ENCODE measurements at places on chromosomes 2 and 18.

DNA sequence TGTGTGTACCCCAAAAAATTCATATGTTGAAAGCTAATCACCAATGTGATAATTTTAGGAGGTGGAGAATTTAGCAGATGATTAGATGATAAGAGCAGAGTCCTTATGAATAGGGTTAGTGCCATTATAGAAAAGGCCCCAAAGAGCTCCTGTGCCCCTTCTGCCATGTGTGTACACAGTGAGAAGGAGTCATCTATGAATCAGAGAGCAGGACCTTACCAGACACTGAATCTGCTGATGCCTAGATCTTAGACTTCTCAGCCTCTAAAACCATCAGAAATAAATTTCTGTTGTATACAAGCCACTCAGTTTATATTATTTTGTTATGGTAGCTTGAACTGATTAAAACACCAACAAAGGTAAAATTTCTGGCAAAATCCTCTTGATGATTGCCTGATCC, 560.0 kb upstream of the CDH2 start:
- no peak for DNase-seq

- DNase-seq: peak; percentile 24
These were observed 91.8 kb downstream of the NEDD4L start for GRCh38 chr18:58135701-58136331.

GRCh38 chr2:102703748-102704147, 58.1 kb upstream of the TMEM182 start:
- DNase-seq: no peak

GRCh38 chr18:45059695-45060094, 379.0 kb downstream of the SETBP1 start:
- DNase-seq: no peak

DNA sequence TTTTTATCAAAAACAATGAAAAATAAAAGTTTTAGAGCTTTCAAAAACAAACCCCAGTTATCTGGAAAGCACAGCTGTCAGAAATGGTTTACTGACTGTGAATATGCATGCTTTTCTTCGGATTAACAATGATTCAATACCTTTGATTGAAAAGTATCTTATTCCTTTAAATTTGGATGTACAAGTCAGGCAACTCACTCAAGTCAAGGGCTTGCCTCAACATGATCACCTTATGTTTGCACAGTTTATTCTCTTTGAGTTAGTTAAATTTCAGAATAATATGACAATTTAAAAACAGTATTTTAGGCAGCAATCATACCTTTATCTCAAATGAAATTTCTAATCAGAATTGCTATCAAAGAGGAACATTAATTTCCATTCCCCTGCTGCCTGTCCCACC, 108.8 kb upstream of the FOSL2 start:
- DNase-seq: no peak

GRCh38 chr2:220767591-220768255, 804.4 kb downstream of the EPHA4 start:
- DNase-seq: no peak

- DNase-seq: no peak
These were observed 287.7 kb downstream of the PIK3C3 start for GRCh38 chr18:42242758-42243157.

DNA sequence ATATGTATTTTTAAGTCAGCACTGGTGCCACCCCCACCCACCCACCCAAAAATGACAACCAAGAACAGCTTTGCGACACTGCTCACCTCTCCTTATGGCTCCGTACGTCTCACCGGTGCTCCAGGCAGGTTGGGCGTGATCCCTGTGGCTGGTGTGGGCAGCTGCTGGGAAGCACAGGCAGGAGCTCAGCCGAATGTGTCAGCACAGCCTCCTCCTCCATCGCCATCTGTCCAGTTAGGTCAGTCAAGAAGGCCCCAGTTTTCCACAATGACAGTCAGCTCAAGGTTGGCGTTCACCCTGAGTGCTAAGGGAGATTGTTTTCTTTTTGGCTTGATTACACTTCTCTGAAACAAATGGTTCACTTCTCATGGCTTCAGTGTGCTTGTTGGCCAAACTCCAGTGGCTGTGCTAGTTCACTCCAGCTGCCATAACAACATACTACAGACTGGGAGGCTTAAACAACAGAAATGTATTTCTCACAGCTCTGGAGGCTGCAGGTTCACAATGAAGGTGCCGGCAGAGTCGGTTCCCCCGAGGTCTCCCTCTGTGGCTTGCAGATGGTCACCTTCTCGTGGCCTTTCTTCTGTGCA, 30.2 kb downstream of the AMER3 start:
- no peak for DNase-seq

GRCh38 chr2:159211447-159212396, 74.8 kb downstream of the WDSUB1 start:
- DNase-seq: no peak

GRCh38 chr2:34254272-34254878, 655.3 kb upstream of the FAM98A start:
- no peak for DNase-seq

DNA sequence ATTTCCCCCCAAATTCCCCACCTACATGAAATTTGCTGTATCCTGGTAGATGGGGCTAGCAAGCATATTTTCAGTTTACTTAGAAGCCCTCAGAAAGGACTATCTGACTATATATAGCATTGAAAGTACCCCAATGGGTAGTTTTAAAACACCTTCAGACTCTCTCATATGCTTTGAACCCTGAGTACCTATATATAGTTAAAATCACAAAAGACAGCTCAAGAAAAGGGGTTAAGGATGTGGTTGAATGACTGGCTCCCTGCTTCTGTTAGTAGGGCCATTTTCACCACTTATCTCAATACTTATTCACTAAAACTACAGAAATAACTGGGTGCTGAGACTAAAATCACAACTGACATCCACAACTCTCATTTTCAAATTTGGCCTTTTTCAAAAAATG, 18.5 kb downstream of the WDPCP start:
- DNase-seq: no peak

Data from activated CD4-positive, alpha-beta T cell treated with anti-CD3 and anti-CD28 coated beads, Interleukin-2, amount 50 U/mL, for 1 hour (primary cell).